ENCODE measurements at places on chromosomes 16 and 17.

DNA sequence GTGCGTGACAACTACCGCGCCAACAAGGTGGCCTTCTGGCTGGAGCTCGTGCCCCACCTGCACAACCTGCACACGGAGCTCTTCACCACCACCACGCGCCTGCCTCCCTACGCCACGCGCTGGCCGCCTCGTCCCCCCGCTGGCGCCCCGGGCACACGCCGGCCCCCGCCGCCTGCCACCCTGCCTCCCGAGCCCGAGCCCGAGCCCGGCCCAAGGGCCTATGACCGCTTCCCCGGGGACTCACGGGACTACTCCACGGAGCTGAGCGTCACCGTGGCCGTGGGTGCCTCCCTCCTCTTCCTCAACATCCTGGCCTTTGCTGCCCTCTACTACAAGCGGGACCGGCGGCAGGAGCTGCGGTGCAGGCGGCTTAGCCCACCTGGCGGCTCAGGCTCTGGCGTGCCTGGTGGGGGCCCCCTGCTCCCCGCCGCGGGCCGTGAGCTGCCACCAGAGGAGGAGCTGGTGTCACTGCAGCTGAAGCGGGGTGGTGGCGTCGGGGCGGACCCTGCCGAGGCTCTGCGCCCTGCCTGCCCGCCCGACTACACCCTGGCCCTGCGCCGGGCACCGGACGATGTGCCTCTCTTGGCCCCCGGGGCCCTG, 3.0 kb upstream of the SPEM1 start:
- DNase-seq, result no peak

DNA sequence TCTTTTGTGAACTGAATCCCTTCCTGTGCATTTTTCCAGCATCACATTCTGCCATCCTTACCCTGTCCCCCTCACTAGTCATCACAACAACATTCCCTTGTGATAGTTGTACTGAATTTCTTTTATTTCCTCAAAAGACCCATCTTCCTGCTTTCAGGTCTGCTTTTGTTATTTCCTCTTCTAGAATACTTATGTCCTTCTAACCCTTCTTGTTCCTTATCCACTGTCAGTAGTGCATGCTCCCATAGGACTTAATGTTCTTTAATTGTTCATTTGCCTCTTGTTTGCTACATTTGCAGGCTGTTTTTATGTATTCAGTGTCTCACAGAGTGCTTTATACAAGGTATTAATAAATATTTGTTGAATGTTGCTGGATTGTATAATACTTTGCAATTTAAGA, 73.0 kb downstream of the BCAS3 start:
- DNase-seq, result no peak

- no peak for DNase-seq
These were observed 123.9 kb downstream of the XYLT1 start for GRCh38 chr16:17346621-17347569.

GRCh38 chr16:24624102-24624501, 84.7 kb downstream of the RBBP6 start:
- no peak for DNase-seq

- no peak for DNase-seq
These were observed 111.2 kb downstream of the CCT6B start for GRCh38 chr17:34850023-34850422.

GRCh38 chr16:68297908-68298307, 12.8 kb downstream of the SLC7A6OS start:
- DNase-seq, result no peak

DNA sequence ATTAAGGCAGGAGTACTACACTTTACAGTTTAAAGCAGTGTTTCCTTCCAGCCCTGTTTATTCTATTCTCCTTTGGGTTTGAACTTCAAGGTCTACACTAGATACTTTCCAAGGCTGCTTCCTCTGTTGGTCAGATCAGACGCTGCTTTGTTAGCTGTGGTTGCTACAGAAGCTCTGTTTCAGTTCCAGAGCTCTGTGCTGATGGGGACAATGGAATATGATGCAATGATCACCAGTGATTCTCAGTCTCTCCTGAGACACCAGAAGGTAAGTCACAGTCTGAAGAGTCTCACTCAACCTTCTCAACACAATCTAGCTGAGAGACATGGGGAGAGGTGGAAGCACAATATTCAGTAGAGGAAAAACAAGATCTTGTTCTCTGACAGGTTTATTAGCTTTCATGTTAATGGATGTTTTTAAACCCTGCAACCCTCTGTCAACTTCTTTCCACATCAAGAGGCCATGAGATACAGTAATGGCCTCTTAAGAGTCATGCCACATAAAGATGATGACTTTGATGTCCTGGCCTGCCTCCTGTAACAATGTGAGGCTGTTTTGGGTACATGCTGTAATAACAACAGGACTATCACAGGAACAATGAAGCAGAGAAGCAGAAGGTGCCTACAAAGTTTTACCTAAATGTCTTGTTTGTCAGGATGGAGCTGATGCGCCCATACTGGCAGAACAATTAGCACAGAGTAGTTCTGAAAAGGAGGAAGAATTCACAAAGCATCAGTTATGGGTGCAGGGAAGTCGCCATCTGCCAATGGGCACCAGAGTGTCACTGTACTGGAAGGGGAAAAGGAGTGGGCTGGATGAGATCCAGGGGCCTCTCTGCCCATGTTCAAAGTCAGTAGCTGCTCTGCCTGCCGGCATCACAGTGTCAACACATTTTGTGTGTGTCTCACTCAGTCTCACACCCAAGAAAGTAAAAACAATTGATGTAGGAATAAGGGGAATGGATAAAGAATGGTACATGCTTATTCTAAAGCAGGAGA, 33.4 kb downstream of the PSME3IP1 start:
- no peak for DNase-seq

- no peak for DNase-seq
These were observed 3.5 kb upstream of the YPEL2 start for GRCh38 chr17:59327981-59328290.

GRCh38 chr17:74135391-74136167, 67.9 kb upstream of the RPL38 start:
- DNase-seq, result no peak

- DNase-seq, result no peak
These were observed 292.7 kb downstream of the HAPSTR1 start for GRCh38 chr16:9384141-9384540.

DNA sequence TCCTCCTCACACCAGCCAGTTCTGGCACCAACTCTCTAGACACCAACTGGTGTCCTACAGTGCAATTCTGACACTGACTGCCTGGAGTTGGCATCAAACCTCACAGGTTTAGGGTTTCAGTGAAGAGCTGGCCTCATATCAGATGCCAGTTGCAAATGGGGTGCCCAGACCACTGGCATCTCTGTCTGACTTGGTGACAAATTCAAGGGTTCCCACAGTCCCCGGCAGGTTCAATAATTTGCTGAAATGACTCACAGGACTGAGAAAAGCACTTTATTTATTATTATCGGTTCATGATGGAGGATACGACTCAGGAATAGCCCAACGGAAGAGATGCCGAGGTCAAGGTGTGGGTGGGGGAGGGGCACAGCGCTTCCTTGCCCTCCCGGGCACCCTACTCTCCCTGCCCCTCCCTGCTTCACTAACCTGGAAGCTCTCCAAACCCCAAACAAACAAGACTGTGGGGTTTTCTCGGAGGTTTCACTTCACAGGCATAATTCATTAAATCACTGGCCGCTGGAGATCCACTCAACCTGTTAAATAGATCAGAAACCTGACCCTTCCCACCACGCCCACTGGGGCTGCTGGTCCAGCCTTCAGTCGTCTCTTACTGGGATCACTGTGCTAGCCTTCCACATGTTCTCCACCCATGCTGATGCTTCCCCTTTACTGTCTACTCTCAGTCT, 1.7 kb upstream of the NLRP1 start:
- peak; percentile 32 for DNase-seq

- no peak for DNase-seq
These were observed 483 bp downstream of the RPA1 start for GRCh38 chr17:1830288-1830687.

DNA sequence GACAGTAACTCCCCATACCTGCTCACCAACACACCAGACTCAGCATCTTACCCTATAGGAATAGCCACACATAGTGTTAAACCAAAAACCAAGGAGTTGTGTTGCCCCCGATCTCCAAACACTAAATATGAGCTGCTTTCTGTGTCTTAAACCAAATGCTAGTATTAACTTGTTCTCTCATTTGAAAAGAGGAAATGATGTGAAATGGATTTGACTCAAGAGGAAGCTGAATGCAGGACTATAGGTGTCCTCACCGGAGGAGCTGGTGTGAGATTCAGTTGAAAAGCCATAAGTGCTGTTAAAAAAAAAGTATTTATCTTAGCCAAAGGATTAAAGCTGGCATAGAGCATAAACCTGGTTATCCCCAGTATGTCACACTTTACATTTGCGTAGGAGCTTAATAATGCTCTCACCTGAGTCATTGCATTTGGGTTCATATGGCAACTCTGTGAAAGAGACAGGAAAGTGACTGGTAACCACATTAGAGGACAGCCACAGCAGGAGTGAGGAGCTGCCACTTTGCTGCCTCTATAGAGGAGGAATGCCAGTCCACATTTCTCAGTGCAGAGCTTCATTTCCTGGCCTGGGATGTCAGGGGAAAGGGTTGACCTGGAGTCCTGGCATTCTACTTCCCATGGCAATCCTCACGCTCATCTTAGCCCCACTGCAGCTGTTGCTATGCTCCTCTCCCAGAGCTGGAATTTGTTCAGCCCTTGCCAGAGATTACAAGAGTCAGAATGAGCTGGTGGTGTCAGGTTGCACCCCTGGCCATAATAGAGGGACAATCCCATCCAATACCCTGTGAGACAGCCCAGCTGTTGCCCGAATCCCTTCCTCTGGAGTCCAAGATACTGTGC, 143.3 kb upstream of the ANKFN1 start:
- DNase-seq, result peak; percentile 2

- no peak for DNase-seq
These were observed 33.9 kb downstream of the COTL1 start for GRCh38 chr16:84583995-84584394.

- no peak for DNase-seq
These were observed 6.9 kb upstream of the C16orf78 start for GRCh38 chr16:49366669-49367068.

DNA sequence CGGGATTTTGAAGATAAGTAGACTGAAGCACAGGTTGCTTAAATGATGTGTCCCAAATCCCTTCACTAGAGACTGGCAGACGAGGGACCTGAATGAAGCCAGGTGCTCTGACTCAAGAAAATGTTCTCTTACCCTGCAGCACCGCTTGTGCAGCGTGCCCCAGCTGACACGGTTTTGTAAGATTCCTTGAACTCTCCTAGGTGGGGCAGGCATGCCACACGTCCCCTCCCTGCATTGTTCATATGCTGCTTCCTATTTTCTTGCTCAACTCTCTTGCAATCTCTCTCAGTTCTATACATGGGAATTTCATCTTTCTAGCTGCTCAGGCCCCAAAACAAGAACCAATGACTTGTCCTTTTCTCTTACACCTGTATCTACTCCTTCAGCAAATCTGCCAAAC, 22.1 kb upstream of the HNF1B start:
- DNase-seq, result no peak

DNA sequence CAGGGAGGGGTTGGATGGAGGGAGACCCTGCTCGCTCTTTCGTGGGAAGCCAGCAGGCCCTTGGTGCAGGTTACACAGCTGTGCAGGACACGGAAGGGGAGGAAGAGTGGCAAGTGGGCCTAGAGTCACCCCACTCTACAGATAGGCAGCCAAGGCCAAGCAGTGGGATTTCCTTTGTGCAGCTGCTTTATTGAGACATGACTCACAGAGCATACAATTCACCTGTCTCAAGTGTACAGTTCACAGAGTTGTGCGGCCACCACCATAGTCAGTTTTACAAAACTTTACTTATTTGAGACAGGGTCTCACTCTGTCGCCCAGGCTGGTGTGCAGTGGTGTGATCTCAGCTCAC, 91.2 kb upstream of the CIBAR2 start:
- no peak for DNase-seq

DNA sequence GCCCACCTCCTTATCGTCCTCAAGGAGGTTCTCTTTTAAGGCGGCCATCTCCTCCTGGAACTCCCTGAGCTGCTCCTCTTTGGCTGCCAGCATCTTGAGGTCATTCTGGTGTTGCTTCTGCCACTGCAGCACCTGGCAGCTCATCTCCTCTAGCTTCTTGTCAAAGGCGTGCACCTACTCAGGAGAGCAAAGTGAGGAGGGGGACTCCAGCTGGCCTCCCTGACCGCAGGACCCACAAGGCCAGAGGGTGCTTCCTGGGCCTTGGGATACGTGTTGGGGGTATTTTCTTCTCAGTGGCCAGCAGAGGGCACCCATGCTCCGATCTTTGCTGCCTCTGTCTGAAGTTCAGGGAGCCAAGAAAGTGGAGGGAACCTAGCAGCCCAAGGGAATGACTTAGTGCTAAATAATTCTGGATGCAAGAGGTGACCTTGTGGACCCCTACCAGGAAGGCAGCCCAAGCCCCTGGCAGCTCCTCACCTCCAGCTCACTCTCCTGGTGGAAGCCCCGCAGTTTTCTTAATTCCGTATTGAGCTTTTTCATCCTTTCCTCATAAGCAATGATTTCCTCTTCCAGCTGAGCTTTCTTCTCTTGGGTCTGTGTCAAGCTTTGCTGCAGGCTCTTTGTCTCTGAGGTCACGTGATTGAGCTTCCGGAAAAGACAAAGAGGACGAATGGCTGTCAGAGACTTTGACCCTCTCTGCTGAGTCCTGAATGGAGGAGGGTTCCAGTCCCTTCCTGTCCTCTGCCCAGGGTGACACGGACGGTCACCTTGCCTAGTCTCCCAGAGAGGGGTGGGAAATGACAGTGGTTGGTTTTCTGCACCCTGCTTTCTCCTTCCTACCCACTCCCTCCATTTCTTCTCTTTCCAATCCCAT, 31.4 kb downstream of the DHX38 start:
- peak; percentile 75 for DNase-seq

GRCh38 chr17:80999536-81000333, 8.1 kb downstream of the CHMP6 start:
- no peak for DNase-seq

DNA sequence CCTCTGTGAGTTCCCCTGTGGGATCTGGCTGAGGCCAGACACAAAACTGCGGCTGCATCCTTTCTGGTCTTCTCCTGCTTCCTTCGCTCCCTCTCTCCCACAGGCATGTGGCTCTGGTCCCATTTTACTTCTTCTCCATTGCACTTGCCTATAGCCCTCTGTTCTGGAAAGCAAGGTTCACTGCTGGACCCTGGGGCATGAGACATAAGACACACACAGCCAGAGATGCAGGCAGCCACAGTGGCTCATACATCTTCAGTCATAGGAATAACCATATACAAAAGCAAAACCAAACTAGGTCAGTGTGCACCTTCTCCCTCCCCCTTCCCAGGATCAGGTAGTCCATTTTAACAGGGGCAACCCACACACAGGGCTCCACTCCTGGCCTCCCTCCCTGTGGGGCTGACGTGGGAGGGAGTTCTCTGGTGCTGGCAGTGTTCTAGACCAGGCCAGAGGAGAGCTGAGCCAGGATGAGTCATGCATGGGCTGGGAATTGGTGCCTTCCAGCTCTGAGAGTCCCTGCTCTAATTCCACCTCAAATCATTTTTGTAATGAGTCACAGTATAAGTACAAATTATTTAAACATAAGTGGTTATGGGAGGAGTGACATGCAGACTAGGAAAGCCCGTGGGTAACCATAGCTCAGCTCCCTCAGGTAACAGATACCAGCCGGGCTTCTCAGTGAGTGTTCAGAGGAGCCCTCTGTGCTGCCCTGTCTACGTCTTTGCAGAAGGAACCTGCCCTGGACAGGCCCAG, 58.0 kb downstream of the ASIC2 start:
- peak; percentile 91 for DNase-seq

- no peak for DNase-seq
These were observed 63.7 kb upstream of the NLK start for GRCh38 chr17:27978689-27979175.

Measured in fibroblast of upper back skin (primary cell).